Stomach (tissue), 19 donors: ENCODE measurements at places on chromosomes 1 and 21. TPM values are rescaled to one million over a fixed set of nuclear protein-coding genes. Genes with fewer than 3 reads are reported as not detected.

DNA sequence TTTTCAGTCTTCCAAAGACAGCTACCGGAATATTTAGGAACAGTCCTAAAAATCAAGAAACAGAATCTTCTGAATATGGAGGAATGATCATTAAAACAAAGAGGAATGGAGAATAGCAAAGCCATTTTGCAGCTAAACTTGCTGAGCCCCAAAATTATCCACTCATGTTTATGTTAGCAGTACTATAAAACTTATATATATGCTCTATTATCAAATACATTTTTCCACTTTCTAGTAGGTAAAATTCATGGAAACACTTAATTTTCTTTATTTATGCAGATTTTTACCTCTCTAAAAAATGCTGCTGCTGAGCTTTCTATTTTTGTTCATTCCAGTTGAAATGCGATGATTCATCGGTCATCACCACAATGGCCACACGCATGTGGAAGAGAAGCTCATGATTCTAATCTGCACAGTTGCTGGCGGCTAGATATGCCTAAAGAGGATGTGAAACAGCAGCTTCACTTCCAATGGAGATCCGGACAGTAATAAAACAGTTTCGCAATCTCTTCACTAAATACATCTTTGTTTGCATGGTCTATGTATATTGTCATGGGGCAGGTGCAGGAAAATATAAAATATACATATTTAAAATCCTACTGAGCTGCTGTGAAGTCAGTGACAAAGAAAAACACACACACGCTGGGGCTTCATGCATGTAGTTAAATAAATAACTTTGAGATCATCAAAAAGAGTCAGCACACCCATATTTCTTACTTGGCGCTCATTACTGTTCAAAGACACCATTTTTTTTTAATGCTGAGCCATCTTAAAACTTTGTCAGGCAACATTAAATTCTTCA lies 292.2 kb downstream of the SMYD3 start:
- H3K4me3 ChIP-seq: no peak overlapping the region
- H3K4me1 ChIP-seq: no peaks in the 10 kb centered on the region
- H3K36me3 ChIP-seq: no peaks in the 10 kb centered on the region
- no peak overlapping the region for H3K27ac ChIP-seq

DNA sequence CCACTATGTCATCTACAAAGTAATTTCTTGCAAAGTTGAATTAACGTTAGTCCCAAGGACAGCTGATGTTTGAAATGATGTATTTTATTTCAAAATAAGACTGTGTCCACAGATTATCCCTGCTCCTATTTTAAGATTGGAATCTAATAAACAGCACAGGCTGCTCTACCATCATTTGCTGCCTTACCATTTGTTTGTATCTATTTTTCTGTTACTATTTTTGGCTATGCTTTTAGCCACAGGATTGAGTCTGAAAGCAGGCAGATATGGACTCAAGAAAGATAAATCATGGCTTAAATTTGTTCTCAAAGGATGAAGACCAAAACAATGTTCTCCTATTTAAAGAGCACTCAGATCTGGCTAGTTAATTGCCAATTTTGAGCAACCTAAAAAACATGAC lies 105.3 kb downstream of the RGS2 start:
- H3K36me3 ChIP-seq: no peaks in the 10 kb centered on the region
- H3K4me3 ChIP-seq: no peak overlapping the region
- H3K4me1 ChIP-seq: no peaks in the 10 kb centered on the region
- DNase-seq: no peak
- no peak overlapping the region for H3K27ac ChIP-seq

The GRIK3 gene
- total RNA-seq: 0.72 TPM

GRCh38 chr1:177181280-177181630 lies 10.5 kb downstream of the BRINP2 start:
- peaks cover 9% of the 10 kb centered on the region for H3K27me3 ChIP-seq
- no peaks in the 10 kb centered on the region for H3K36me3 ChIP-seq
- H3K4me1 ChIP-seq: peaks cover 11% of the 10 kb centered on the region
- no peak overlapping the region for H3K27ac ChIP-seq
- H3K4me3 ChIP-seq: peak overlapping the region; percentile 18
- no peak for DNase-seq

GRCh38 chr1:180183426-180183825 lies 28.8 kb downstream of the QSOX1 start:
- no peaks in the 10 kb centered on the region for H3K4me1 ChIP-seq
- H3K4me3 ChIP-seq: no peak overlapping the region
- no peaks in the 10 kb centered on the region for H3K27me3 ChIP-seq
- no peak for DNase-seq

The ORC1 gene
- 2.2 TPM for total RNA-seq

GRCh38 chr1:185239861-185240260 lies 77.2 kb downstream of the IVNS1ABP start:
- H3K27ac ChIP-seq: no peak overlapping the region
- H3K4me1 ChIP-seq: no peaks in the 10 kb centered on the region
- H3K4me3 ChIP-seq: no peak overlapping the region
- no peak for DNase-seq

The RXFP4 gene
- total RNA-seq: not detected

The TMPRSS3 gene
- 5.9 TPM for total RNA-seq

DNA sequence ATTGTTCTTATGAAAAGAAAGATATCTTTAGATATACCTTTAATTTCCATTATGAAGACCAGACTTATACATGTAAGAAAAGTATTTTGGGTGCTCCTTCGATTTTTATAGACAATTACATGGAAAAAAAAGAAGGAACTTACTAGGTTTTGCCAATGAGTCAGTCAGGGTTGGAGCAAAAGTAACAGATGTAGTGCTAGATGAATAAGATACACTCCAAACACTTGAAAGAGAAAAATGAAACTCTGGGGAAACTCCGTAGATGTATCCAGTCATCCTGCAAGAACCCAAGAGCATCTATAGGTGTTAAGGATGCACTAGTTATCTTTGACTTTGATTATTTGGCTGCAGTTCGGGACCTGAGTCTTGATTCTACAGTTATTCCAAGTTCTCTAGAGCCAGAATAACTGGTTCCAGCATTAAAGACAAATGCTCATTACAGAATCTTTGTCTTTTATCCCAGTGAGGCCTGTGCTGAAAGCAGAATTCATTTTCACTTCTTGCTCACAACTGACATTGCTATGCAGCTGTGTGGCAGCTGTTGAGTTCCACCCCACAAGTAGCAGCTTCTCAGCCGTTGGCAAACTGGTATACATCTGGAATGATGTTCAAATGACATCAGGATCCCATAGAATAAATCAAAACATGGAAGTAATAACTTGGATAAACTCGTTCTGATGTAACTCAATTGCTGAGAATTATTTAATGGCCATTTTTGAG lies 326.1 kb downstream of the ASTN1 start:
- H3K4me1 ChIP-seq: no peaks in the 10 kb centered on the region
- no peak overlapping the region for H3K4me3 ChIP-seq

DNA sequence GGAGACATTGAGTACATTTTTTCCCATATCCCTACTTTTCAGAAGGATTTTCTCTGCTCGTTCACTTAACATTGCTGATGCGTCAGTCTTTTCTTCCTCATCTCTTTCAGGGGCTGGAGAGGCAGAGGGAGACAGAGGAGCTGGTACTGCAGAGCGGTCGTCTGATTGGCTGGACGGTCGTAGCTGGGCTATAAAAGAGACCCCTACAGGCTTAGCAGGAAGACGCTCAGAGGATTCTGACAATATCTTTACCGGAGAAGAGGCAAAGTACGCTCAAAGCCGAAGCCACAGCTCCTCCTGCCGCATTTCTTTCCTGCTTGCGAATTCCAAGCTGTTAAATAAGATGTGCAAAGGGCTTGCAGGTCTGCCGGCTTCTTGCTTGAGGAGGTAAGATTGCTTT lies at the start of gene RGS4:
RGS4 (plus strand) TSS at position 220 of the 400 bp plus-strand sequence; CDS start at position 344, 124 bp downstream.
- no peaks in the 10 kb centered on the region for H3K27me3 ChIP-seq
- H3K36me3 ChIP-seq: peaks cover 8% of the 10 kb centered on the region
- H3K27ac ChIP-seq: peak within 1 kb of the TSS; percentile 1
- H3K4me1 ChIP-seq: peaks cover 25% of the 10 kb centered on the region
- H3K4me3 ChIP-seq: peak within 1 kb of the TSS; percentile 32

GRCh38 chr1:87673309-87673708 lies 344.6 kb downstream of the LMO4 start:
- no peaks in the 10 kb centered on the region for H3K36me3 ChIP-seq
- H3K4me1 ChIP-seq: no peaks in the 10 kb centered on the region
- no peaks in the 10 kb centered on the region for H3K27me3 ChIP-seq
- no peak for DNase-seq
- no peak overlapping the region for H3K27ac ChIP-seq

The GPR25 gene
- total RNA-seq: not detected

DNA sequence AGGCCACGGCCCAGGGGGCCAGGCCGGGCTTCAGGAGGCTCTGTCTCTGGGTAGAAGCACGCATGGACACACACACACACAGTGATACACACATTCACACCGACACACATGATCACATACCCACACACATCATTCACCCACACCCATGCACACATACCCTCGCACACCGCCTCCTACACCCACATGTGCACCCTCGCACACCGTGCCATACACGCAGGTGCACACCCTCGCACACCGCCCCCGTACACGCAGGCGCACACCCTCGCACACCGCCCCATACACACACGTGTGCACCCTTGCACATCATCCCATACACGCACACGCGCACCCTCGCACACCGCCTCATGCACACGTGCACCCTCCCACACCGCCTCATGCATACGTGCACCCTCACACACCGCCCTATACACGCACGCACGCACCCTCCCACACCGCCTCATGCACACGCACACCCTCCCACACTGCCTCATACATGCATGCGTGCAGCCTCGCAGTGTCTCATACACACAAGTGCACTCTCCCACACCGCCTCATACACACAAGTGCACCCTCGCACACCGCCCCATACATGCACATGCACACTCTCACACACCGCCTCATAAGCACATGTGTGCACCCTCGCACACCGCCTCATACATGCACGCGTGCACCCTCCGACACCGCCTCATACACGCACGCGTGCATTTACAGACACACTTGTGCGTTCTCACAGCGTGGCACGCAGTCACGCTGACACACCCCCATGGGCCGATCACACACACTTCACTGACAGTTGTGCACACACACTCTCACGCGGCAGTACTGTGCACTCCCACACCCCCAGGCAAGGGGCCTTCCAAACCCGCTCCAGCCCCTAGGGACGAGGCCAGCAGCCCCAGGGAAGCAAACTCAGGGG lies 128.1 kb downstream of the SIK1 start:
- no peak for DNase-seq
- no peak overlapping the region for H3K27ac ChIP-seq
- no peaks in the 10 kb centered on the region for H3K27me3 ChIP-seq
- H3K4me3 ChIP-seq: no peak overlapping the region

GRCh38 chr1:17423781-17424245 lies 15.7 kb downstream of the RCC2 start:
- no peaks in the 10 kb centered on the region for H3K27me3 ChIP-seq
- no peak for DNase-seq
- H3K36me3 ChIP-seq: peaks cover 99% of the 10 kb centered on the region
- no peaks in the 10 kb centered on the region for H3K4me1 ChIP-seq

DNA sequence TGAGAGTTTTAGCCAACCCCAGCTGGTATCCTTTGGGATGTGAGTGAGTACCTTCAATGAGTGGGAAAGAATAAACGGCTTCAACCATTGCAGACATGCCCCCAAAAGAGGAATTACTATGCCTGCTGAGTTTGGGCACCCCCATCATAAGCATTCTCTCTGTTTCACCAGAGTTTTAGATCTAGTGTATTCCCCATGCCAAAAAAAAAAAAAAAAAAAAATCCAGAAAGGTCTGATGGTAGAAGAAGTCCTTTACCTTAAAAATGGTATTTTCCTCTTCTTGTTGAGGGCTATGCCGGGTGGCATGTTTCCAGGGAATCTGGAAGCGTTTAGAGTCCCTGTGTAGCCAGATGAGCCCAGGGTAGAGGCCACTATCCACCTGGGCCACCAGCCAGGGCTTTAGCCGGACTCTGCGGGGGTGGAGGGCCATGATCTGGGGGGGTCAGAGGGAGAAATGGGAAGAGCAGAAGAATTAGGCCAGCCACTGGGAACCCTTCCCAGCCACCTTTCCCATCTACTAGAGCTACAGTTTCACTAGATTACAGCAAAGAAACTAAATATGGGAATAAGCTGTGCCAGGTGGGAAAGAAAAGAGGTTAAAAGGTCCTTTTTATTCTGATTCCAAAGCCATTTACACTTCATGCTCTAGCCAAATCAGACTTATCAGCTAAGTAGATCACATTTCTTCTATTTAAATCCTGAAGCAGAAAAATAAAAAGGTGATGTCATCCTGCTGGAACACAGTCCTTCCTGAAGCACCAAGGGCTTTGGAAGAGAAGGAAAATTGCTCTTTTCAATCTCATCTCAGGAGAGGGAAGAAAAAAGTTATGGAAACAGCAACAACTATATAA lies 4.7 kb downstream of the IRF6 start:
- H3K27ac ChIP-seq: peak overlapping the region; percentile 79
- H3K27me3 ChIP-seq: peaks cover 4% of the 10 kb centered on the region
- H3K4me1 ChIP-seq: peaks cover 21% of the 10 kb centered on the region
- no peak overlapping the region for H3K4me3 ChIP-seq
- peaks cover 5% of the 10 kb centered on the region for H3K36me3 ChIP-seq

GRCh38 chr1:117665556-117666270 lies 59.9 kb downstream of the TENT5C start:
- H3K36me3 ChIP-seq: no peaks in the 10 kb centered on the region
- peaks cover 3% of the 10 kb centered on the region for H3K4me1 ChIP-seq
- peak overlapping the region; percentile 68 for H3K27ac ChIP-seq
- H3K27me3 ChIP-seq: no peaks in the 10 kb centered on the region

- H3K36me3 ChIP-seq: no peaks in the 10 kb centered on the region
- DNase-seq: peak; percentile 70
- H3K4me1 ChIP-seq: peaks cover 13% of the 10 kb centered on the region
- no peak within 1 kb of the TSS for H3K27ac ChIP-seq
- peak within 1 kb of the TSS; percentile 54 for H3K4me3 ChIP-seq
Measured at GRCh38 chr1:219927956-219928790, at the start of gene SLC30A10. SLC30A10 (minus strand) TSS chr1:219928557; CDS start chr1:219928440, 117 bp downstream.

- no peak overlapping the region for H3K27ac ChIP-seq
- DNase-seq: no peak
- no peaks in the 10 kb centered on the region for H3K27me3 ChIP-seq
- no peaks in the 10 kb centered on the region for H3K36me3 ChIP-seq
- no peaks in the 10 kb centered on the region for H3K4me1 ChIP-seq
- no peak overlapping the region for H3K4me3 ChIP-seq
Measured at GRCh38 chr1:103514920-103515503, 10.5 kb upstream of the RNPC3 start.

- DNase-seq: no peak
- no peak overlapping the region for H3K4me3 ChIP-seq
- H3K27me3 ChIP-seq: peaks cover 89% of the 10 kb centered on the region
- no peaks in the 10 kb centered on the region for H3K36me3 ChIP-seq
- H3K27ac ChIP-seq: no peak overlapping the region
- H3K4me1 ChIP-seq: no peaks in the 10 kb centered on the region
Measured at GRCh38 chr1:110144366-110144765, 5.9 kb upstream of the SLC6A17 start.
